ENCODE measurements at places on chromosomes 16 and 17.

GRCh38 chr16:8388684-8389083, 201.6 kb downstream of the TMEM114 start:
- DNase-seq, result no peak
- H3K4me1 ChIP-seq, result peaks cover 8% of the 10 kb centered on the region
- no peak overlapping the region for H3K27ac ChIP-seq
- H3K36me3 ChIP-seq, result no peaks in the 10 kb centered on the region
- no peaks in the 10 kb centered on the region for H3K27me3 ChIP-seq

- H3K36me3 ChIP-seq, result no peaks in the 10 kb centered on the region
- H3K27me3 ChIP-seq, result peaks cover 18% of the 10 kb centered on the region
- no peak for DNase-seq
- H3K27ac ChIP-seq, result no peak overlapping the region
- H3K4me1 ChIP-seq, result peaks cover 6% of the 10 kb centered on the region
- H3K4me3 ChIP-seq, result peak overlapping the region; percentile 80
Observed at GRCh38 chr17:80546267-80546666, 1.6 kb downstream of the RPTOR start.

DNA sequence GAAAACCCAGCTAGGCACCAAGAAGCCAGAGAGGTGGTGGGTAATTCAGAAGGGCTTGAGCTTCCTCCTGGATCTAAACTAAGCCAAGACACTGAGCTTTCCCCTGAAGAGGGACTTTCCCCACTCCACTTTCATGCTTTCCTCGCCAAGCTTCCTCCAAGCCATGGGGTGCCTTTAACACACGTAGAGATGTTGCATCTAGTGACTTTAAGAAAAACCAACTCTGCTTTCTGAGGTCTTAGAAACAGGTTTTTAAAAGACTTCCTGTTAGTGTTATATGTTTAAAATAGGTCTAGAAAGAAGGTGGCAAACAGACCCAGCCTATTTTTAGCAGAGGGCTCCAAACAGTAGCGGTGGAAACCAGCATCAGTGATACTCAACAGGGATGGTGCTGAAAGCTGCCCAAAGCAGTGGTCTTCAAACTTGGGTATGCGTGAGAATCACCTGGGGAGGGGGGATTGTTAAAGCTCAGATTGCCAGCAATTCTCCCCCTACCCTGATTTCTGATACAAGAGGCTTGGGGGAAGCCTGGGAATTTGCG, 585.6 kb downstream of the CDH13 start:
- H3K36me3 ChIP-seq, result no peaks in the 10 kb centered on the region
- DNase-seq, result no peak
- no peaks in the 10 kb centered on the region for H3K4me1 ChIP-seq

DNA sequence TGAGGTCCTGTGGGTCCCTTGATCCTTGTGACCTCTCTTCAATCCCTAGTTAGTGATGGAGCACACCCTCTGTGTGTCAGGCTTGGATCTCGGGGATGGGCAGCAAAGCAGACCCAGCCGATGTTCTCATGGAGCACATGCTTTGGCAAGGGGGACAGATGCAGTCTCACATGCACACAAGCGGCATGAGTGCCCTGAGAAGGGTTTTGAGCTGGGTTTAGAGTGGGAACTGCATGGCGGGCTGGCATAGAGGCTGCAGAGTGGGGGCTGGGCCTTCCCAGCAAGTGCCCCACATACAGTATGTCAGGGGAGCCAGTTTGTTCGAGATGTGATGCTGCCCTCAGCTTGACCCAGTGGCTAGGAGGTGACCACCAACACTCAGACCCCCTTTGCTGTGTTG, 41.6 kb downstream of the B9D1 start:
- no peak for DNase-seq
- H3K27me3 ChIP-seq, result no peaks in the 10 kb centered on the region

GRCh38 chr16:56047307-56048234, 143.7 kb upstream of the GNAO1 start:
- peak; percentile 44 for DNase-seq
- H3K27me3 ChIP-seq, result no peaks in the 10 kb centered on the region
- no peak overlapping the region for H3K27ac ChIP-seq
- no peaks in the 10 kb centered on the region for H3K36me3 ChIP-seq
- H3K4me3 ChIP-seq, result no peak overlapping the region
